Stimulated activated CD8-positive, alpha-beta memory T cell treated with anti-CD3 and anti-CD28 coated beads, Interleukin-2, amount 100 ng/mL, for 48 hours (primary cell): ENCODE measurements at places on chromosomes 6 and 20.

DNA sequence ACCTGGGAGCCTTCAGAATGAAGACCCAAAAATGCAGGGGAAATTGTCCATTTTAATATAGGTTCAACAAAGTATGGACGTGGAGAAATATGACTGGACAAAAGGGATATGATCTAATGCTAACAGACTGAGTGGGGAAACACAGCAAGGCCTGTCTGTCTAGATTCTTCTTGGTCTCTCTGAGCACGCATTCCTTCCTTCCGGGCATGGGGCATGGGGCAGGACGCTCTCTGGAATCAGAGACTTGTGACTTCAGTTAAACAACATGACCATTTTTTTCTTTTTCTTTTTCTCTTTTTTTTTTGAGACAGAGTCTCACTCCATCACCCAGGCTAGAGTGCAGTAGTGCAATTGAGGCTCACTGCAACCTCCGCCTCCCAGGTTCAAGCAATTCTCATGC is 31.9 kb downstream of the ZBTB2 start:
- DNase-seq = no peak

- DNase-seq = no peak
These were observed 67.5 kb upstream of the QKI start for GRCh38 chr6:163347021-163347446.

- DNase-seq = no peak
These were observed 1.9 kb upstream of the AFDN start for GRCh38 chr6:167824591-167825331.

GRCh38 chr6:71402096-71402495 is 113.5 kb downstream of the OGFRL1 start:
- DNase-seq = no peak

DNA sequence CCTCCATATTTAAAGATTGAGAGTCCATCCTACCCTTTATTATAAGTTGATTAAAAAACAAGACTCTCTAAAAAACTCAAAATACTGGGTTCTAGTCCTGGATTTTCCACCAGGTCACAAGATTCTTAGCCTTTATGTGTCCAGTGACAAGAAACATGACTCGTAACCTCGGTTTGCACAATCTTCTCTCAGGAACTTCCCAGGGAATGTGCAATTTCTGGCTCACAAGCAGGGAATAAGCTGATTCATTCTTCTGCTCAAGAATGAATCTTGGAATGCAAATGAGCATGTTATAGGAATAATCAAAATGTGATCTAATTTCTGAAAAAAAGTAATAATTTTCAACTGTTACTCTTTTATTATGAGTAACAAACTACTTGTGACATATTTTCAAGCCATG is 45.1 kb downstream of the OGFRL1 start:
- no peak for DNase-seq

- DNase-seq = no peak
These were observed 497.4 kb upstream of the SULF2 start for GRCh38 chr20:48282591-48283228.

DNA sequence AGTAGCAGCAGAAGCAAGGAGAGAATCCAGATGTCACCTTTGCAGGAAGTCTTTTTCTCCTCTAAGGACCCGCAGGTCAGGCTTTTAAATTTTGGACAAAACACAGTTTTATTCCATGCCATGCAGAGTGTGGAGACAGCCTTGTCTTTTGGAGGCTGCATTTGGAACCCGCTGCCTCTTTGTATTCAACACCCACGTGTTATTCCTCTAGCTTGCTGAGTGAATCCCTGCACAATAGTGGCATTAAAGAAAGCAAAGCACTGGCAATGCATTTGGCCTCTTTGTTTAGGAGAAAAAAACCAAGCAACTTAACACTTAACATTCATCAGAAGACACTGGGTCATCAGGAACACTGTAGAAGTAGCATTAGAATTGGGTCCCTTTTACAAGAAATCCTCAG is 43.5 kb downstream of the TFAP2B start:
- no peak for DNase-seq

DNA sequence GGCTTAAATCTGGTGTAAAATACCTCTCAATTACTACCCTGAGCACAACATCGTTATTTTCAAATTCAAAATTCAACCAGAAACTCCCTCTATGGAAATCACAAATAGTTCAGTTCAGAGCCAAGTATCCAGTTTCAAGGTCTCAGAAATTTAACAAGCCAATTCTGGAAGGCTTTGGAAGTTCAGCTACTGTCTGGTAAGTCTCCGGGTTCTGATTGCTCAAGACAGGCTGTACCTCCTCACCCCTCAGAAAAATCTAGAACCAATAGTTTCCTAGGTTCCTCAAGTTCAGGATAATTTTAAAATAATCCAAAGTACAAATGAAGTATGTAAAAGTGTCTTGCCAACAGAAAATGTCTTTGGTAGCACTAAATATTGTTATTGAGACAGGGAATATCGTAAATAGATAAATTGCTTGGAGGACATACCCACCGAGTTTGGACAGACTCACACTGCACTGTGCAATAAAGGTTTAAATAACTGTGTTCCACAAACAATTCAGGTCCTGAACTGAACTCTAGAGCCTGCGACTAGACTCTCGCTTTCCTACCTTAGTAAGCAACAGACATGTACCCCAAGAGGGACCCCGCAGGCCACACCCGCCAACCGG is 729 bp downstream of the ATG5 start:
- DNase-seq = no peak

DNA sequence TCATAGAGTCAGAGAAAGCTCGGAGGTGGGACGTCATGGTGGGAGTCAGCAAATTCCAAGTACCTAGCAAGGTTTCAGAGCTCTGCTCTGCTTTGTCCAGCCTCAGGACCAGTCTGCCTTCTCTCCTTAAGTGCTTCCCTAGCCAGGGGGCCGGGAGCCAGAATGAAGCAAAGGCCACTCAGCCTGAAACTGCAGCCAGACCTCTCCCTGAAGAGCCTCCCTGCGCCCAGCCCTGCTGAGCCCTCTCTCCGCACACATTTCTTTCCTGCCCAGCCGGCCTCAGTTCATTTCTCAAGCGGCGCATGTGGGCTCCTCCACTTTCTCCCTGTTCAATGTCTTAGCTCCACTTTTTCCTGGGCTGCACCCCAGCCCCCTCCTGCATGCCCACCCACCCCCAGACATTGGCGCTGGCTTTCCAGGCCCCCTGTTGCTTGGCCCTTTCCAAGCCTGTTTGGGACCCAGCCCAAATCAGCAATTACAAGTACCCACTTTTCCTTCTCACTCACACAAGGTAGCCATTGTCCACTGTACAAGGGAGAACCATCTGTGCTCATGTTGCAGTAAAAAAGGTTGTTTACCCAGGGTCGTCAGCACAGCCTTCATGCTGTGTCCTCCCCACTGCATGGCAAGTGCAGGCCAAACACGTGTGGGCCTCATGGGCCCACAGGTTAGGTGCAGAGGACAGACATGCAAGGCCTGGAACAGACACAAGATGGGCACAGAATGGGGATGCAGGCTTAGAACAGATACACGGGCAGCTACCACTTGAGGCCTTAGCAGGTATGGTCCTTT is 147.1 kb downstream of the MRPL14 start:
- no peak for DNase-seq

DNA sequence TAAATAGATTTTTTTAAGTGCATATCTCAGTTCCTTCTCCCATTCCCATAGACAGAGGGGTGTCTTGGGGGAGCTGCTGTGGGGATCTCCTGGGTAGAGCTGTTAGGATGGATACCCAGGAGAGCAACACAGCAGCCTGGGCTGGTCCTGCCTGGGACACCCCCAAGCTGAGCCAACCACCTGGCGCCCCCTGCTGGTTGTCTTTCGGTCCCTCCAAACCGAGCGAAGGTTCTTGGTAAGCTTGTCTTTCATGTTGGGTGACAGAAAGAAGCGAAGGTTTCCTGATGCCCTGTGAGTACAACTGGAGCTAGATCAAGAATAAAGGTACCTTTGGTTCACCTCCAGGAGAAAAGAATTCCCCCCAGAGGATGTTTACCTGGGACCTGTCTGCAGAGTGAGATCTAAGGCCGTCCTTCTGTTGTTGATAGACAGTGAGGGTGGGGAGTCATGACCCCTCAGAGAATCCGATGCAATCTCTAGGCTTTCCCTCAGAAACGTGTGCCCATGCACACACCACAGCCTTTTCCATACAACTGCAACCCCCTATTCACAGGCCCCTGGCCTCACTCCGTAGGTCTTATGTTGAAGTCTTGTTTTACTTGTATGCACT is 50.8 kb downstream of the SNX9 start:
- peak; percentile 80 for DNase-seq

- no peak for DNase-seq
These were observed 32.7 kb downstream of the TGM2 start for GRCh38 chr20:38132156-38132909.

DNA sequence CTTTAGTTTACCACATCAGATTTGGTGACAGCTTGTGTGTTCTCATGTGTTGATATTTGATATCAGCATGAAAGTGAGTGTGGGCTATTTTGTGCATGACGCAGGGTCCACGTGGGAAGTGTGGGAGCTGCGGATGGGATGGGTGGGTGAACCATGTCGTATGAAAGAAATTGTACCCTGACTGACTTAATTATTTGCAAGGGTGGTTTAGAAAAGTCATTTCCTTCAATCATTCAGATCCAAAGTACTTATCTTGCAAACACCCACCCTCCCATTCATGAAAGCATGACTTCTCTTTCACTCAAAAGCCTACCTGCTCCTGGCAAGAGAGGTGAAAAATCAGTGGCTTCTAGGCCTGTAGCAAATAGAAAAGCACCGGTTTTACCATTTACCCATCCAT is 91.8 kb upstream of the BACH2 start:
- DNase-seq = no peak

DNA sequence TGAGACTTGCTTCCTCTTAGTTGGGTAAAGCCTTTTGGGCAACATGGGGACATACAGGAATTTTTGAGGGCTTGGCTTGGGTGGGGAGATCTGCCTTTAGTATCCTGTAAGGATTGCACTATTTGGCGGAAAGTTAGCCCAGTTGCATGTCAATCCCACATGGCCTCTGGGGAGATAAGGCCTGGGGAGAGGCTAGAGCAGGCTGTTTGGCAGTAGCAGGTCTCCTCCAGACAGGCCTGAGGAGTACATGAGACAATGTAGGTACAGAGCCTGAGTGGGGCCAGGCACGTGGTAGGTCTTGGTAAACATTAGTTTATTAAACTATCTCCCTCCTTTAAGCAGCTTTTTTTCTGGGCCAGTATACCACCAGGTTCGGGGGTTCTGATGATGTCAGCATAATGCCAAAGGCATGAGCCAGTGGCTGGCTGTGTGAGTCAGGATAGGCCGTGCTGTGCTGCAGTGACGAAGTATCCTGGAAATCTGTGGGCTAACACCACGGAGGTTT is 147.9 kb downstream of the VEGFA start:
- no peak for DNase-seq

GRCh38 chr20:18511571-18511970 is 3.8 kb downstream of the SEC23B start:
- DNase-seq = no peak

- no peak for DNase-seq
These were observed 81.3 kb downstream of the SEL1L2 start for GRCh38 chr20:13909067-13909466.

- DNase-seq = no peak
These were observed 11.8 kb upstream of the SCAF8 start for GRCh38 chr6:154721460-154721859.
